ENCODE measurements at places on chromosomes 2 and 18.

- DNase-seq = no peak
Observed at GRCh38 chr2:95006588-95006987, 18.9 kb upstream of the MAL start.

- DNase-seq = peak; percentile 76
Observed at GRCh38 chr18:57803103-57803969, at the start of gene ATP8B1. Gene ATP8B1 (minus strand): TSS chr18:57803315. CDS start chr18:57731807, 71,508 bp downstream.

DNA sequence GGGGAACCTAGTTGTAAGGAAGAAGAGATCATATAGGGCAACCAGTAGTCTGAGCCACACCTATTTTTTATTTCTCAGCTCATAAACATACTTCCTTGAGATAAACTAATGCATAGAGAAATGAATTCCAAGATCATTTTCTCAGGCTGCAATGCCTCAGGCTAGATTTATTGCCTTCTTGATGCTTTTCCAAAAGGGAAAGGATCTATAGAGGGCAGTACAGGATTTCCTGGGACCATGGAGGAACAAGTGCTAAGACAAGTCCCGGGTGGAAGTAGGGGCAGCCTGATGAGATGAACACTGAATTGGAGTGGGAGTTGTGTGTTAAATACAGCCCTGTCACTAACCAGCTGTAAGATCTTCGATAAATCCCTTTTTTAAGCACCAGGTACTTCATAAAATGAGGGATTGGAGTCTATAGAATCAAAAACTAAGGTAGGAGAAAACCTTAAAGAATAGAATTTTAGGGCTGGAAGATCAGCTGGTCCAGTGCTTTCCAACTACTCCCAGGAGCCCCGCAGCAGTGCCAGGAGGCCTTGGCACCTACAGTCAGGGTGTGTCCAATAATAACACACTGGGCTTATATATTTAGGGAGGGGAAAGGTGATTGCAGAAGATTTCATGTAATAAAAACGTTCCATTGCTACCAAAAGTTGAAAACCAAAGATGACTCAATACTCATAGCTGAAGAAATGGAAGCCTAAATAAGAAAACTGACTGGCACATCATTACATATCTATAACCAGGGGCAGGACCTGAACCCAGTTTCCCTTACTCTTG, 58.1 kb downstream of the SERTAD2 start:
- no peak for DNase-seq

- DNase-seq = no peak
Observed at GRCh38 chr2:109527846-109528705, 85.7 kb downstream of the SEPTIN10 start.

GRCh38 chr2:149167001-149167780, 128.7 kb downstream of the LYPD6B start:
- no peak for DNase-seq

- DNase-seq = no peak
Observed at GRCh38 chr18:50096766-50097435, 98.0 kb downstream of the MYO5B start.

DNA sequence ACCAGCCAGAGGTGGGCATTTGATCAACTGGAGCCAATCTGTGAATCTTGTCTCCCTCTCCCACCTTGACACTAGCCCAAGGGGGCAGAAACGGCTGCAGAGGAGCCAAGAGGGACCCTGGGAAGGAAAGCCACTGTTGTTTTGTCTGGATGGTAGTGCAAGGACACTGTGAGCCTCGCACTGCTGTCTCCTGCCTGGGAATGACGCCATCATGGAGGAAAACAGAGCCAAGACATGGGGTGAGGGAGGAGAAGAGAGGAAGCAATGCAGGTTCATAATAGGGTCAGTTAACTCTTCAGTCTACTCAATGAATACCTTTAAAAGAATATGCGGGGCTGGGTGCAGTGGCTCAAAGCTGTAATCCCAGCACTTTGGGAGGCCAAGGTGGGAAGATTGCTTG, 231.1 kb upstream of the AGAP1 start:
- no peak for DNase-seq

- DNase-seq = no peak
Observed at GRCh38 chr2:179849719-179850118, 11.7 kb downstream of the ZNF385B start.

GRCh38 chr2:147204102-147204501, 640.7 kb upstream of the ACVR2A start:
- peak; percentile 74 for DNase-seq

GRCh38 chr2:206918263-206918662, 21.1 kb upstream of the CPO start:
- DNase-seq = no peak

DNA sequence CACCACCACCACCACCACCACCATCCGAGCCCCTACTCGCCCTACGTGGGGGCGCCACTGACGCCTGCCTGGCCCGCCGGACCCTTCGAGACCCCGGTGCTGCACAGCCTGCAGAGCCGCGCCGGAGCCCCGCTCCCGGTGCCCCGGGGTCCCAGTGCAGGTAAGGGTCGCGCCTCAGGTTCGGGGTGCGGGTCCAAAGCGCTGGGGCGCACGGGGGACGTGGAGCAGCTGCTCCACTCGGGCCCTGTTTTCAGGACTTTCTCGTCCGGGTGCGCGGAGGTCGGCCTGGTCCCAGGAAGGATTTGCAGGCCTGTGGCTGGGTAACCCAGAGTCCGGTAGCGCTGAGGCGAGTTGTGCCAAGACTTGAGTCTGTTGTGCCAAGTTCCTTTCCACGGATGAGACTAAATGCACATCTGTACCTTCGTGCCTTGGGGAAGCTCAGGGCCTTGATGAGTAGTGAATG, 2.8 kb downstream of the GATA6 start:
- DNase-seq = no peak

DNA sequence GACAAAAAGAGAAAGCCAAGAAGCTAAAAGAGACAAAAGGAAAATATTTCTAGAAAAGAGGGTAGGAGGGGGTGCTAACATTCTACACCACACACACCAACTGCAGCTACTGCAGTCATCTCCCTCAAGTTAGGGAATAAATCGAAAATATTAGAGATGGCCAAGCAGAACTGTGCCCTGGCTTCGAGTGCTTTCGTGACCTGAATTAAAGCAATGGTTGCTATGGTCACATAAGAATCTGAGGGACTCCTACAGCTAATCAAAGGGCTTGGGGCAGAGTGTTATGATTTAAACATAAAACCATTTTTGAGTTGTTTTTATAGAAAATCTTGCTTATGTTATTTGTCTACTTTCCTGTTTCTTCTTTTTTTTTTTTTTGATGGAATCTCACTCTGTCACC, 159.6 kb upstream of the HNRNPA3 start:
- no peak for DNase-seq

DNA sequence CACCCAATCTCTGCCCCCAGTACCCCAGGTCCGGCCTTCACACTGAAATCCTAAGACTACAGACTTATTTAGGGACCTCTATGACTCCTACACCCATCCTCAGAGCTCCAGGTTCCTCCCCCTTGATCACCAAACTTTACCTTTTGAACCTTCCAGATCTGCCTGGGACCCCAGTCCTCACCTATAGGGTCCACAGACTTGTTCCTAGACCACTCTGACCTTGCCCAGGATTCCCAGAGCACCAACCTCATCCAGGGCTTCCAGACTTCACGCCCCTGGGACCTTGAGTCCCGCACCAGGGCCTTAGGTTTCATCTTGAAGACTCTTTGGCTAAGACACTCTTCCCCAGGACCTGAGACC, 462 bp downstream of the CHCHD5 start:
- DNase-seq = no peak
